ENCODE measurements at places on chromosomes 11 and 22. TPM values are rescaled to one million over a fixed set of nuclear protein-coding genes. Genes with fewer than 3 reads are reported as not detected.

TNNI2 gene
- not detected for total RNA-seq

ARHGAP8 gene
- 0.96 TPM for total RNA-seq

PKNOX2 gene
- not detected for total RNA-seq

CBY1 gene
- 14.2 TPM for total RNA-seq

TREH gene
- not detected for total RNA-seq

ZFPL1 gene
- total RNA-seq, result 33.1 TPM

NPTXR gene
- total RNA-seq, result 9.1 TPM

RAG1 gene
- 0.37 TPM for total RNA-seq

CASP1 gene
- 0.20 TPM for total RNA-seq

SERPING1 gene
- 1.2 TPM for total RNA-seq

VSIG10L2 gene
- not detected for total RNA-seq

LYVE1 gene
- 0.84 TPM for total RNA-seq

YPEL4 gene
- 0.32 TPM for total RNA-seq

ACRV1 gene
- not detected for total RNA-seq

RIBC2 gene
- 1.8 TPM for total RNA-seq

GLB1L2 gene
- total RNA-seq, result 1.4 TPM

CRACR2B gene
- total RNA-seq, result 5.0 TPM

TRIM29 gene
- 22.2 TPM for total RNA-seq

TSSK2 gene
- not detected for total RNA-seq

MYEOV gene
- 105 TPM for total RNA-seq

STARD10 gene
- total RNA-seq, result 12.2 TPM

SLC17A6 gene
- total RNA-seq, result not detected

KCNE3 gene
- not detected for total RNA-seq

PGGHG gene
- total RNA-seq, result 11.3 TPM

DDTL gene
- 1.6 TPM for total RNA-seq

ADORA2A gene
- total RNA-seq, result 0.48 TPM

OOSP4B gene
- total RNA-seq, result not detected

VSIG2 gene
- total RNA-seq, result not detected

AQP11 gene
- 2.0 TPM for total RNA-seq

MOV10L1 gene
- not detected for total RNA-seq

FAM180B gene
- total RNA-seq, result not detected

TMEM45B gene
- not detected for total RNA-seq

All from A549 treated with GW870086 at 1 μM for 4 hours (cell line).